Neural crest cell (in vitro differentiated cells): ENCODE measurements at places on chromosomes 12 and 14. TPM values are rescaled to one million over a fixed set of nuclear protein-coding genes. Genes with fewer than 3 reads are reported as not detected.

DNA sequence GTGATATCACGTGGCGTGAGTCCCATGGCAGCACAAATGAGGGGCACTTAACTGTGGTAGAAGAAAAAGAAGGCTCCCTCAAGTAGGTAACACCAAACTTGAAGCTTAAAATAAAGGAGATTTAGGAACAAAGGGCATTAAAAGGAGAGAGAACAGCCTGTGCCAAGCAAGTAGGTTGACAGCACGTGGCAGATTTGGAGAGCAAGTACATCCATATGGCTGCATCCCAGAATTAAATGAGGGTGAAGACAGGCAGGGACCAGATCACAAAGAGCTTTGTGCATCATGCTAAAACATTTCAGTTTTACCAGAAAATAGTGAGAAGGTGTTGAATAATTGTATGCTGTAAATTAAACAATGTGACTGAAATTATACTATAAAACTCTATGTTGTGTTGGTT lies 32.8 kb downstream of the KCNMB4 start:
- no peak for DNase-seq

Gene C12orf60
- 2.5 and 2.9 TPM in 2 replicates for total RNA-seq

Gene NEUROD4
- 6.9 and 7.3 TPM in 2 replicates for total RNA-seq

DNA sequence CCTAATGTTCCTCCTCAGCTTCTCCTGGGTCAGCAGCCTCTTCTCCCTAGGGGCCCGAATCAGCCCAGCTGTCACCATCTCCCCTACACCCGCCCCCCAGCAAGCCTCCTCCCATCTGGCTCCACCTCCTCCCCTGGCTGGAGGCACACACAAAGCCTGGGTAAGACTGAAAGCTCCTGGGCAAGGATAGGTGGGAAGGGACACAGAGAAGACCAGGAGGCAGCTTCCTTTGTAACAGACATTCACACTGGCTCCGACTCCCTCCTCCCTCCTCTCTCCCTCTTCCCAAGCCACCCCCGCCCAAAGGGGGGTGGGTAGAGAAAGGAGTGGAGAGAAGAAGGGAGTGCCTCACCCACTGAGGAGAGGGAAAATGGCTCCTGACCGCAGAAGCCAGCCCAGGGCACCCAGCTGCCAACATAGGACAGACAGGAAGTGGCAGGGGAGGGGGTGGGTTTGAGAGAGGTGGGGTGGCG lies 4.0 kb downstream of the CHD4 start:
- no peak for DNase-seq

- no peak for DNase-seq
Observed at GRCh38 chr14:71690478-71690877, 241.8 kb upstream of the RGS6 start.

- no peak for DNase-seq
Observed at GRCh38 chr14:81485372-81485771, 48.3 kb downstream of the SEL1L start.

DNA sequence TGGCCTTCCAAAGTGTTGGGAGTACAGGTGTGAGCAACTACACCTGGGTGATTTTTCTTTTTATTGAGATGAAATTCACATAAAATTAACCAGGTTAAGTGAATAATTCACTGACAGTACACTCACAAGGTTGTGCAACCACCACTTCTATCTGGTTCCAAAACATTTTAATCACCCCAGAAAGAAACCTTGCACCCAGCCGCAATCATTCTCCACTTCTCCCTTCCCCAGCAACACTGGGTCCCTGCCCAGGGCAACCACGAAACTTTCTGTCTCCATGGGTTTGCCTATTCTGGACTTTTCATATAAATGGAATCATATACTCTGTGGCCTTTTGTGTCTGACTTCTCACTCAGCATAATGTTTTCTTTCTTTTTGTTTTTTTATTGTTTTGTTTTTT lies 26.3 kb upstream of the MLXIP start:
- DNase-seq = no peak

- no peak for DNase-seq
Observed at GRCh38 chr12:94147387-94147990, 888 bp upstream of the PLXNC1 start.

DNA sequence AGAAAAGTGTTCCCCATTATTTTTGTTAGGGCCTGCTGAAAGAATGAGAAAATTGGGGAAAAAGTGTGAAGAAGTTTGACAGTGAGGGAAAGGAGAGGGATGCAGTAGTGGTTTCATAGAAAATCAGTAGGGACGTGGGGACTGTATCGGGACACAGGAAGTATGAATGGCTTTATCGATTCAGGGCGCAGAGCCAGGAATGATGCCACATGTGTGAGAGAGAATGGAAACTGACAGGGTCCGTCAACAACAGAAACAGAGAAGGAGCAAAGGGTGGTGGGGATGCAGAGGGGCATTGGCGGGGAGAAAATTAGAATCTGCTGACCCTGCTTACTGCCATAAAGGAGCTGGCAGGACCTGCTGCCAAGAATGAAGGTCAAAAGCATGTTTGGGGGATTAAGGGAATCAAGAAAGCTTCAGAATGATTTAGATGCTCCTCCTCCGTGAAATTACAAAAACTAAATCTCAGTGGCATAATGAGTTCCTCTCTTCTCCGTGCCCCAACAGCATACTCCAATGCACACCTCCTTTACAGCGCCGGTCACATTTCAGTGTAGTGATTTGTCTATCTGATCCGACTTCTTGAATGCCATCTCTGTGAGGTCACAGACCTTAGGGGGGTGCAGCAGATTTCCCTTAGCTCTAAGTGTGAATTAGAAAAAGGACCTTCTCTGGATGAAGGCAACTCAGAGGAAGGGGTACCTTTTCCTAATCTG lies 92.6 kb downstream of the EMP1 start:
- DNase-seq = no peak

GRCh38 chr14:55754471-55754870 lies 174.5 kb downstream of the KTN1 start:
- no peak for DNase-seq

DNA sequence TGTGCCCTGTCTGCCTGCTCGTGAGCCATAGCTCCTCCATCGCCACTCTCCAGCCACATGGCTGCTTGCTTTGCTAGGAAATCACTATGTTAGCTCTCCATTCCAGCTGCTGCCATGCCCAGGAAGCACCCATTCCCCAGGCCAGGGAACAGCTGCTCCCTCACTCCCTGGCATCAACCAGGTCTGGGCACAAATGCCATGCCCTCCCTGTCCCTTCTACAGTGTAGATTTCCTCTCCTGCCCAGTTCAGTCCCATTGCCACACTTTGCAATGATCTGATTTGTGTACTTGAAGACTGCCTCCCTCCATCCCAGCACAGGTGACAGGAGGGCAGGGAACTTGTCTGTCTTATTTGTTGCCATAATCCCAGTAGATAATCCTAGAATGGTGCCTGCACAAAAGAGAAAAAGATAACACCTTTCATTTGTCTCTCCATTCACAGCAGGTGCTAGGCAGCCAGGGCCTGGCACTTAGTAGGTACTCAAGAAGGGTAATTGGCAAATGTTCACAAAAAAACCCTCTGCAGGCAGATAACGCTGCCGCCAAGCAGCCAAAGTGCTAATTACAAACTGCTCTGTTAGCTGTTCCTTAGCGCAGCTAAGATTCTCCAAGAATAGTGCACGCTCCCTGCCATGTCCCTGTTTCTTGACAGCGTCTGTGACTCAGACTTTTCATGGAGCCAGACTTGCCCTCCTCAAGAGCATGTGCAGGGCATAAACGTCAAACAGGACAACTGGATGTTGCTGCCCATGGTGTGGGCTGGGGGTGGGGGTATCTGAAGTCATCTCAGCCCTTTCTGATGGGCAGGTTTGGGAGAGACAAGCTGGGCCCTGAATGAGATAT lies 69.1 kb downstream of the ARL6IP4 start:
- no peak for DNase-seq

Gene NTS
- 0.25 and 0.40 TPM in 2 replicates for total RNA-seq

Gene CD163
- not detected in 2 replicates for total RNA-seq

Gene OASL
- total RNA-seq = not detected in 2 replicates

Gene DHRS2
- total RNA-seq = not detected in 2 replicates

GRCh38 chr14:45679853-45680252 lies 426.9 kb upstream of the MIS18BP1 start:
- DNase-seq = no peak

Gene CLEC1A
- not detected in 2 replicates for total RNA-seq

GRCh38 chr14:100653409-100653808 lies 66.2 kb upstream of the BEGAIN start:
- no peak for DNase-seq

GRCh38 chr14:97625477-97625876 lies 828.3 kb downstream of the VRK1 start:
- no peak for DNase-seq

DNA sequence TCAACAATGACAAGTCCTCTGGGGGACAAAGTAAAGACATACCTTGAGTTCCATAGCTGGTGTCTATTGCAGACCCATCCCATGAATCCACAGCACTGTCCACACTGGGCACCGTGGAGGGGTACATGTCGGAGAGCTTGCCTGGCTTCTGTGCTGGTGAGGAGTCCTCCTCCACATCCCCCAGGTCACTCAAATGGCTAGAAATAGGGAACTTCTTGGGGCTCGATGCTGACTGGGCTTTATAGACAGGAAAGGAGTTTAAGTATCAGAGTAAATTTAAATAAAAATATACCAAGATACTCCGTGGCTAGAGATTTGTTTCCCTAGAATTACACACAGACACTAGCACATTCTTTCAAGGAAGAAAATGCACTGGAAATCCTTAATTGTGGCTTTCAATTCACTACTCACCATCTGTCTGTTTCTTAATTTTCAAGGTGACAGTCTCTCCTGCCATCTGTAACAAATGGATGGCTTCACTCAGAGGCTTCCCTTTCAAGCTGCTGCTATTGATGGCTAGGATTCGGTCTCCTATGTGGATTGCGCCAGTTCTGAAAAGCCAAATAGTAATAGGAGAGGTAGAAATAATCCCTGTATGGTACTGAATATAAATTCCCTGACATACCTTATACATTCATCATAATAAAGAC lies 90.1 kb downstream of the HELB start:
- DNase-seq = no peak

- peak; percentile 76 for DNase-seq
Observed at GRCh38 chr14:92121670-92122350, at the start of the genes CPSF2 and NDUFB1. Gene CPSF2 (plus strand): TSS chr14:92121969. CDS start chr14:92130985, 9,016 bp downstream. Gene NDUFB1 (minus strand): TSS chr14:92121706. CDS start chr14:92117637, 4,069 bp downstream.

Gene CMTM5
- total RNA-seq = 2.0 and 3.1 TPM in 2 replicates

Gene CGRRF1
- 17.0 and 23.8 TPM in 2 replicates for total RNA-seq

Gene FGF23
- total RNA-seq = 0.16 and 0.25 TPM in 2 replicates

- no peak for DNase-seq
Observed at GRCh38 chr12:45907955-45908354, 82.4 kb downstream of the SCAF11 start.

GRCh38 chr12:124322271-124322998 lies 27.5 kb downstream of the RFLNA start:
- no peak for DNase-seq

DNA sequence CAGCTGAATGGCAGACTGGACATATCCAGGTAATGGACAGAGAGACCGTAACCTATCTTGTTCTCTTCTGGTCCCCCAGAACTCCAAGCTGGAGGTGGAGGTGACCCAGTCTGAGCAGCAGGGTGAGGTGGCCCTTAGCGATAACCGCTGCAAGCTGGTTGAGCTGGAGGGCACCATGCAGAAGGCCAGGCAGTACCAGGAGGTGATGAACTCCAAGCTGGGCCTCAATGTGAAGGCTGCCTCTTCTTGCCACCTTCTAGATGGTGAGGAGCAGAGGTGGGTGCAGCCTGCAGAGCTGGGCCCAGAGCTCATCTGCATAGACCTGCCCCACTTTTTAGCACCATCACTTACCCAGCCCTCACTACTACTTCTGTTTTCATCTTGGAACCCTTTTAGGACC lies 7.2 kb upstream of the KRT86 start:
- DNase-seq = no peak

- DNase-seq = no peak
Observed at GRCh38 chr14:71380271-71380670, 473.0 kb downstream of the PCNX1 start.

DNA sequence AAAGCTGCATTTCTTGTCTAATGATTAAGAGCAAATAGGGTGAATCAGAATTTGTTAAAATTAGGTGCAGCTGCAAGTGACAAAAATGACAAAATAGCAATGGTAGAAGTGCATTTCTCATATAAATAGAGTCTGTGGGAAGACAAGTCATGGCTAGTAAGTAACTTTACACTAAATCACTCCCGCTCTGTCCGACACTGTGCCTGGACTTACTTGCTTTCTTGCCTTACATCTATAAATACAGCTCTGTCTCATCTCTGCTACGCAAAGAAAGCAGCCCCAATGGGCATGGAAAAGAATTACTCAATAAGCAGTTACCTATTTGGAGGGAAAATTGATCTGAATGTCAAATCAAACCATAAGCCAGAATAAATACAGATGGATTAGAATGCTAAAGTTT lies 245.4 kb upstream of the KRR1 start:
- DNase-seq = no peak

GRCh38 chr12:41527534-41528116 lies 339.5 kb downstream of the PDZRN4 start:
- no peak for DNase-seq

Gene CIROP
- total RNA-seq = not detected in 2 replicates

DNA sequence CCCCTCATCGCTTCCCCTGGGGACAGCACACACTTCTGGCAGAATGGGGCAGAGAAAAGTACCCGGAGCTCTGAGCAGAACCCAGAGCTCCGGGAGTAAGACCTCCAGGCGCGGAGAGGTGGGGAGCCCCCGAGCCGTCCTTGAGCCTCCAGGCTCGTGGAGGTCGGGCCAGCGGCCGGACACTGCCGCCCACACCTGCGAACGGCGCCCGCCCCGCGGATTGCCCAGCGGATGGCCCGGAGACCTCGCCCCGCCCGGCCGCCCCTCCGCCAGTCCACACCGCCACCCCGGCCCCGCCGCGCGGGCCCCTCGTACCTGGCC lies 344 bp downstream of the SPTLC2 start:
- no peak for DNase-seq

GRCh38 chr12:50283229-50283923 lies at the start of gene LIMA1:
Gene LIMA1 (minus strand): TSS chr12:50283520. CDS start chr12:50248751, 34,769 bp downstream.
- peak; percentile 73 for DNase-seq

DNA sequence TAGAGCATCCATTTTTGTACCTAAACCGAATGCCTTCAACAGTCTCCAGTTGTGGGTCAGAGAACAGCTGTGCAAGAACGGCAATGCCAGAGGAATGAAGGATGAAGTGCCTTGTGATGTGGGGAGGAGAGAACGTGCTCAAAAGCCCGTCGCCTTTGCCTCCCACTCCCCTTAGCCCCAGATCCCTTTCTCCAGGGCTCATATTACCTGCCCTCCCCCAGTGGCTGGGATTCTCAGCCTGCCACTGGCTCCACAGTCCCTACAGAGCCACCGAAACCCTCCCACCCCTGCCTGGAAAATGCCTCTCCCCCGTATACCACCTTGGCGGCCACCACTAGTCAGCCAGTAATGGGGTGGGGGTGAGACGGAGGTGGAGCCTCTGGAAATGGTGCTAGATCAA lies 158.5 kb downstream of the ZFP36L1 start:
- DNase-seq = no peak

GRCh38 chr12:130783110-130783715 lies 55.8 kb downstream of the STX2 start:
- DNase-seq = no peak
